ENCODE measurements at places on chromosomes 7 and 10.

DNA sequence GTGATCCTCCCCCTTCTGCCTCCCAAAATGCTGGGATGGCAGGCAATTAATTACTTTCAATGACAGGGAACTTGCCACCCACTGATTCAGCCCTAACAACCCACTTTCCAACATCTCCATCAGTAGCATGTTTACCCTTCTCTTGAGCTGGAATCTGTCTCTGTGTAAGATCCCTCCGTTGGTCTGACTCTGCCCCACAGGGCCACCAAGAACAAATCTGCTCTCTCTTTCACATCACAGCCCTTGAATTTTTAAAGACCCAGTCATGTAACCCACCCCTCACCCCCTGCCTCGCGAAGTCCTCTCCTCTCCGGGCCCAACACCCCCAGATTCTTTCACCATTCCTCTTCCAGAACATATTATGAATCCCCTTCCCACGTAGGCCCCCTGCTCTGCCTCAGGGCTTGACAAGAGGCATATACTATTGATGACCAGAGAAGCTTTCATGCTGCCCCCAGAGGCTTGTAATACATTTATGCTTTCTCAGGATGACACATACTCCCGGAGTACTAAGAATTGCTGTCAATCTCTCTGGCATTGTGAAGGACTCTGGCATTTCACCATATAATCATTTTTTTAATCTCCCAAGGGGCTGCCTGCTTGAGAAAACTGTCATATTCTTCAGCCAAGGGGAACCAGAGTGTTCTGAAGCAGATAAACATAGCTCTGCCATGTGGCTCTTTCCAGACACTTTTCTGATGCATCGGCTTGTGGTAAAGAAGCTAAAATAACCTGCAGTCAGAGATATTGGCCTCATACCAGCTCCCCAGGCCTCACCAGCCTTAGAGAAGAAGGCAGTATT is 179.2 kb upstream of the AUTS2 start:
- DNase-seq = no peak

- DNase-seq = no peak
Measured at GRCh38 chr10:82691211-82691610, 816.2 kb downstream of the NRG3 start.

GRCh38 chr7:89001306-89001705 is 205.8 kb upstream of the TEX47 start:
- no peak for DNase-seq

DNA sequence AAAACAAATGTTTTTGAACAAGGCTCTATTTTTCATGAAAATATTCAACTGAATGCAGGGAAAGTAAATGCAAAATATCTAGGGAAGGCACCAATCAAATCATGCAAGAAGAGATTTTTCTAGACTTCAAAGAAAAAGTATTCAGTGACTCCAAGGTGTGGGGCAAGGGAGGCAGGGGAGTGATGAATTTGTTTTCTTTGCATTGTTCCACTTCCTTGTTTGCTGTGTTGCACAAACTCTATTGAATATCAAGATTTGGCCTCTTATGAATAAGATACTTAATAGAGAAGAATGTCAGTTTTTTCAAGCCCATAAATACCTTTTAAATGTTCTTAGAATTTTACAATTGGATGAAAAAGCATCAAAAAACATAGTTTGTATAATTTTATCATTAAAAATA is 26.4 kb downstream of the STEAP1 start:
- no peak for DNase-seq

DNA sequence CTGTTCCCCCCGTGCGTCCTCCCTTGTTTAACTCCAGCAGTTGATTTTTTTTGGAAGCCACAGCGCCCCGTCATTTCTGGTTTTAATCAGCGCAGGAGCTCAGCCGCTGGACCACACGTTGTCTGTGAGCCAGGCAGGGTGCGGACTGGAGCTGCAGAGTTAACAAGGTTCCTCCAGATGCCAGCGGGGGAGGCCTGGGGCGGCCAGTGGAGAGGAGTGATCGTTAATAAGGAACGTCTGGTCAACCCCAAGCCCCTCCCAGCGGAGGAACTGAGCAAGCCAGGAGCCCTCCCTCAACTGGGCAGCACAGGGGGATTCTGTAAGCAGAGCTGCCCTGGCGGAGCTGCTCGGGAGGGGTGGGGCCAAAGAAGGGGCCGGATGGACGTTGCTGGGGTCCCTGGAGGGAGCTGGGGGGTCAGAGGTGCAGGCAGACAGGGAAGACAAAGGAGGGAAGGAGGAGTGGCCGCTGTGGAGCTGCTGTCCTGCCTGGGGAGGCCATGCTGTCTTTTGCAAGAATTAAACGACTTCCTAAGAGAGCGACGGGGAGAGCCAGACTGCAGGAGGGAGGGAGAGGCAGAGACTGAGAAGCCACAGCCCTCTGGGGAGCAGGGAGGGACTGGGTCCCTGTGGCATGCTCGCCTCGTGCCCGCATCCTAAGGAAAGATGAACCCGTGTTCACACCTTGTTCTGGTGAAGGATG is 537.1 kb upstream of the FOXK1 start:
- DNase-seq = peak; percentile 54

DNA sequence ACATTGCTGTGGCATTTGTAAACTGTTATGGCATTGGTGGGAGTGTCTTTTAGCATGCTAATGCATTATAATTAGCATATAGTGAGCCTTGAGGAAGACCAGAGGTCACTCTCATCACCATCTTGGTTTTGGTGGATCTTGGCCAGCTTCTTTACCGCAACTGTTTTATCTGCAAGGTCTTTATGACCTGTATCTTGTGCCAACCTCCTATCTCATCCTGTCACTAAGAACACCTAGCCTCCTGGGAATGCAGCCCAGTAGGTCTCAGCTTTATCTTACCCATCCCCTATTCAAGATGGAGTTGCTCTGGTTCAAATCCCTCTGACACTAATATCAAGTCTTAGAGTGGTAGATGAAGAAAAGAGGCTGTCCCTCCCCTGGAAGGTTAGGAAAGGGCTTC is 506.2 kb downstream of the GALNT17 start:
- no peak for DNase-seq

GRCh38 chr10:29949411-29950011 is 109.9 kb downstream of the JCAD start:
- no peak for DNase-seq

GRCh38 chr7:150735596-150736358 is 1.4 kb upstream of the GIMAP5 start:
- no peak for DNase-seq

DNA sequence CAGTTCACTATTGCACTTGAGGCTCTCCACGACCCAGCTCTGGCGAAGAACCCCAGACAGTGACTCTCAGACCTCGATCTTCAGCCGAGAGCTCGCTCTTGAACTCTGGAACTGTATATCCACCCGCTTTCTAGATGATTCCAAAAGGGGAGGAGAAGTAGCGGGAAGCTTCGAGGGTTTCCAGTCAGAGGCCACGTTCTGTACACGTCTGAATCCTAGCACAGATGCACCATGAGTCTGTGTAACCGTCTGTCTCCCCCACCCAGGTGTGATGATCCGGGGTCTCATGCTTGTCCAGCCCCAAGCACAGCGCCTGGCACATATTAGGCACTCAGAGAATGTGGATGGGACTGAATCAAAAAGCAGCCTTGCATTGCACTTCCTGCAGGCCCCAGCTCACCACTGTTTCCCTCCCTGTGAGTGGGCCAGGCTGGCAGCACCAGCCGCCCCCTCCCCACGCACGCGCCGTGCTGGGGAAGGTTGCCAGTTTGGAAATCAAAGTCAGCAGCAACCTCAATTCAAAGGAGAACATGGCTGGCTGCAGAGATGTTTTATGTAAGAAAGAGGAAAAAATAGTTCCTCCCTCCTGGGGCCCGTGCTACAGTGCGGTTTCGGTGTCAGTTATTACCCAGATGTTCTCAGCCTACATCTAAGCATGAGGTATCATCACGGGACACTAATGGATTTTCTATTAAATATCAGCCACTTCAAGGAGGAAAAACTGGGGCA is 5.7 kb downstream of the GRID2IP start:
- DNase-seq = no peak

DNA sequence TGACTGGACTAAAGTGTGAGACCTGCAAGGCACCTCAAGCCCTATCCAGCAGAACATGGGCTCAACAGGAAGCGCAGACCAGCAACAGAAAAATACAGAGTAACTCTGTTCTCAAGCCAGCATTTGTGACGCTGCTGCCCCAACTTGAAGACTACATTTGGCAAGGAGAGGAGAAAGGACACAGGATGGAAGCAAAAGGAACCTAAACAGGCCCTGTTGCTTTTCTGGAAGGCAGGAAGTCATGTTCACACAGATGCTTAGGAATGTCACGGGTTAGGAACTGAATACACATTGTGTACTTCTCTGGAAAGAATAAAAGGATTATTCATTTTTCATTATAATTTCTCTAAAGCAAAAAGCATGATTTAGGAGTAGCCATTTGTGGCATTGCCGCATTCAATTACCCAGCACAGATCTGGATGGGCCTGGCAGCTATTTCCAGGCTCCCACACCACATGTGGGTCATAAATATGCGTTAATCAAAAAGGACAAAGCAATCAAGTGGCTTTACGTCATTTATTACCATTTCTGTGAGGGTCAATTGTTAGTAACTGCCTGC is 19.8 kb upstream of the TOMM7 start:
- DNase-seq = no peak

- DNase-seq = no peak
Measured at GRCh38 chr10:74637685-74638084, 188.7 kb upstream of the KAT6B start.

- no peak for DNase-seq
Measured at GRCh38 chr7:152987656-152988055, 228.1 kb downstream of the ACTR3B start.

DNA sequence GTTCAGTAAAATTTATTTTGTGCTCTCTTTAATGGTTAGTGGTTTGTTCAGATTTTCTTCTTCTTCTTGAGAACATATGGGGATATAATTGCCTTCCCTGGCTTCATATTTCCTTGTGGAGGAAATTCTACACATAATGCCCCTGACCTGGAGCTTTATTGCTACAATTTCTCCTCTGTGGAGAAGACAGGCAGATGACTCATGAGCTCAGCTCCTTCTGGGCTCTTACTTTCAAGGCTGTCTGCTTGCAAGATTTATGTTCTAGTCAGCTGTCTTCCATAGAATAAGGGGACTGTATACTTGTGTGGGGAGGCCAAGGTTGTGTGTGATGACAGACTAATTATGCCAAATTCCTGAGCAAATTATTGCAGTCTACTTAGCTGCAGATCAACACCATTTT is 1.6 kb downstream of the LRRD1 start:
- DNase-seq = no peak

- DNase-seq = no peak
Measured at GRCh38 chr10:90888387-90888786, 16.6 kb downstream of the RPP30 start.

Data from left renal pelvis (tissue), 4 donors.